ENCODE measurements at places on chromosomes 7 and 10. TPM values are rescaled to one million over a fixed set of nuclear protein-coding genes. Genes with fewer than 3 reads are reported as not detected.

The DDIT4 gene
- total RNA-seq, result 341 TPM

The ARHGEF5 gene
- 5.9 TPM for total RNA-seq

The INMT gene
- 66.7 TPM for total RNA-seq

The NANOS1 gene
- total RNA-seq, result 3.7 TPM

The SLC18A3 gene
- not detected for total RNA-seq

The CELF2 gene
- total RNA-seq, result 40.0 TPM

The HMX3 gene
- total RNA-seq, result not detected

The CRYGN gene
- 0.98 TPM for total RNA-seq

The LRRC17 gene
- 1.4 TPM for total RNA-seq

The SFTPA1 gene
- not detected for total RNA-seq

The OPALIN gene
- not detected for total RNA-seq

The SEMA3A gene
- 23.2 TPM for total RNA-seq

The CTAGE8 gene
- 4.3 TPM for total RNA-seq

The ZNF425 gene
- 4.7 TPM for total RNA-seq

The ABCF2 gene
- 35.6 TPM for total RNA-seq

The ABCC2 gene
- 3.1 TPM for total RNA-seq

The DNAJC12 gene
- 19.0 TPM for total RNA-seq

The GIMAP7 gene
- 15.7 TPM for total RNA-seq

The WEE2 gene
- total RNA-seq, result not detected

The CFAP58 gene
- total RNA-seq, result 0.98 TPM

The KIAA1217 gene
- total RNA-seq, result 83.6 TPM

The GRM3 gene
- total RNA-seq, result not detected

The CYP3A5 gene
- 15.4 TPM for total RNA-seq

The NEUROD6 gene
- not detected for total RNA-seq

The FKBP6 gene
- total RNA-seq, result not detected

The AZGP1 gene
- total RNA-seq, result 4,981 TPM

Measured in breast epithelium (tissue), 4 donors.